ENCODE measurements at places on chromosomes 12 and 14. TPM values are rescaled to one million over a fixed set of nuclear protein-coding genes. Genes with fewer than 3 reads are reported as not detected.

DNA sequence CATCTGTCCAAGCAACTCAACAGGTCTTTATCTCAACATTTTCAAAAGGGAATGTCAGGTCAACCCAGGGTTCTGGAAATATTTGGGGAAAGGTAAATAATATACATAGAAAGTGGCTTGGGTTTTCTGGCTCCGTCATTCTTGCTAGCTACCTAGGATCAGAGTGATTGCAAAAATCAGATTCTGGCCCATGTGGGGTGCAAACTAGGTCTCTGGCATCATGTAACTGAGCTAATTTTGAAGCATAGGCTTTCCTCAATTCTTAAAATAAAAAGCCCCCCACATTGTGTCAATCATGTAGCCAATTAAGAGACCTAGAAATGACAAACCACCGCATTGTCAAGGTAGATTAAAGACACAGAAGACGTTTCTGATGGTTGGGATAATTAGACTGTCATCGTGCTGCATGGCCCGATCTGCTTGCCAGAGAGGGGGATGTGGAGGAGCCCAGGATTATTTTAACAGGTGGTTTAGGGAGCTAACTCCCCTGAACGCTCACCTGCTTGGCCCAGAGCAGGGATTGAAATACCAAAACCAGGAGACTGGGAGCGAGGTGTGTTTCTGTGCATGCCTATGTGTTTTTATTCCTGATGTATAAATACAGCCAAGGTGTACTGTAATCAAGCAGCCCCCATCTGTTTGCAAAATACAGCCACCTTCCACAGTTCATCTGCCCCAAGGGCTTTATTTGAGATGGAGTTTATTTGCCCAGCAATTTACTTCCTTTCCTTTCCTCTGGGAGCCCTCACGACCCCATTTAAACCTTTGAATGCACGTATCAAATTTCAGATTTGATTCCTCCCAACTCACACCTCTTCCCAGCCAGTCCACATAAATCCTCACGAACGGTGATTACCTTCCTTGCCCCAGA is 189.5 kb downstream of the TTC8 start:
- no peak for DNase-seq
- no peaks in the 10 kb centered on the region for H3K27me3 ChIP-seq
- no peaks in the 10 kb centered on the region for H3K36me3 ChIP-seq
- H3K4me3 ChIP-seq: no peak overlapping the region
- H3K27ac ChIP-seq: no peak overlapping the region
- H3K4me1 ChIP-seq: no peaks in the 10 kb centered on the region

Gene NID2
- 22.0 TPM for total RNA-seq

- H3K4me3 ChIP-seq: no peak overlapping the region
- no peak overlapping the region for H3K27ac ChIP-seq
- no peaks in the 10 kb centered on the region for H3K36me3 ChIP-seq
- no peaks in the 10 kb centered on the region for H3K27me3 ChIP-seq
- H3K4me1 ChIP-seq: no peaks in the 10 kb centered on the region
These were observed 127.9 kb upstream of the TMPO start for GRCh38 chr12:98387444-98387843.

Gene FOXJ2
- total RNA-seq: 6.8 TPM
